ENCODE measurements at places on chromosomes 7 and 10.
A peak's percentile ranks its signal among the peaks of the same experiment; 100 is the strongest.

- peak; percentile 45 for DNase-seq
These were observed 21.6 kb downstream of the JCAD start for GRCh38 chr10:30037620-30038336.

- DNase-seq = no peak
These were observed 30.0 kb downstream of the DUSP5 start for GRCh38 chr10:110527731-110528171.

DNA sequence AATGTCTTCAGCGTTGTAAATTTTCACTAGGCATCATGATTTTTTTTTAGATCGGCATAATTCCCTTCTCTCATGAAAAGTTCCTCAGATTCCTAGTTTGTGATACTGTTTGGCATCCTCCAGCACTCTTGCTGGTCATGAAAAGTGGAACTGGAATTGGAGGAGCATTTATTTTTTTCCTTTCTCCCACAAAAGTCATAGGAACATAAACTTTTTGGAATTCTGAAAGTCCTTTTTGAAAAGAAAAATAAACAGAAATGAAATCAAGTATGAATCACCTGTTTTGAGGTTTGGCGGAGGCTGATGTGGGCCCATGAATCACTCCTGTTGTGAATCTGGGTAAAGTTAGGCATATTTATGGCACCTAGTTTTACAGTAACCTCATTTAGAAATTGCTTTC lies 17.7 kb downstream of the CACNB2 start:
- no peak for DNase-seq

- no peak for DNase-seq
These were observed 4.7 kb upstream of the SLIT1 start for GRCh38 chr10:97190450-97190849.

DNA sequence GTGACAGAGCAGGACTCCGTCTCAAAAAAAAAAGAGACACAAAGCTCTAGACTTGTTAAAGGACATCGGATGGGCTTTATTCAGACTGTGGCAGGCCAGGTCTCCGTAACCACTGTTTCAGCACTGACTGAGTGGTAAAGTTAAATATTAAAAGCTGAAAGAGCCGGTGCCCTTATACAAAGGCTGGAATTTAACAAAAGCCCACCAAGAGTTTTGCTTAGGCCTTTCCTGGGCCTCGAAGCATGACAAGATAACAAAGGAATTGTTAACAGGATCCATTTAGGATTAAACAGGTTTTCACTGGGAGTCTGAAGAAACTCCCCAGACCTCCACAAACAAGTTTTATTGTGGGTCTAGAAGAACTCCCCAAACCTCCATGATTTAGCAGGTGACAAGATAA lies 727.8 kb downstream of the TYW1 start:
- no peak for DNase-seq

- DNase-seq = no peak
These were observed 2.0 kb downstream of the ZSCAN25 start for GRCh38 chr7:99618726-99619125.

DNA sequence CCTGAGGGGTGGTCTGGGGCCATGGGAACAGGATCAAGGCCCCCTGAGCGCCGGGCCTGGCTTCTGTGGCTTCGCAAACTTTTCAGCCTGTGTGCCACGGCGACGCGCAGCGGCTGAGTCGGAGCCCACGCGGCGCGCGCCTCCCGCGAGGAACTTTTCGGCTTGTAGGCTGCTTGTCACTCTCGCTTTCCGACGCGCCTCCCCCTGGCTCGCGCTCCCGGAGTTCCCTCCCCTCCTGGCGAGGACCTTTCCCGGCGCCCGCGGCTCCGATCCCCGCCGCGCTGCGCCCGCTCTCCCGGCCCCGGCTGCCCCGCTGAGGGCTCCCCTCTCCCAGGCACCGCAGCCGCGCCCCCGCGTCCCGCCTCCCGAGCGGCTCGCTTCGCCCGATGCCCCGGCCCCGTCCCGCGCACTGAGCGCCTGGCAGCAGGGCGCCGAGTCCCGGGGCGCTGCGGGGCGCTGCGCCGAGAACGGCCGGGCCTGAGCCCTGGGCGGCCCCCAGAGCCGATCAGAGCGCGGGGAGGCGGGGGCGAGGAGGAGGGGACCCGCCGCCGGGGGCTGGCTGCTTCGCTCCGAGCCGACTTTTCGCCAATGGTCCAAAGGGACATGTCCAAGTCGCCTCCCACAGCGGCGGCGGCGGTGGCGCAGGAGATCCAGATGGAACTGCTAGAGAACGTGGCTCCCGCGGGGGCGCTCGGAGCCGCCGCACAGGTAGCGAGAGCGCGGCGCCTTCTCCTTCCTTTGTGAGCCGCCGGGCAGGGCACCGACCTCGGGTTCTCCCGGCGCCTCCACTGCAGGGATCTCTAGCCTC lies at the start of gene CACNB2:
TSS of gene CACNB2 (plus strand) at position 276 of the 808 bp plus-strand sequence.
- DNase-seq = no peak

DNA sequence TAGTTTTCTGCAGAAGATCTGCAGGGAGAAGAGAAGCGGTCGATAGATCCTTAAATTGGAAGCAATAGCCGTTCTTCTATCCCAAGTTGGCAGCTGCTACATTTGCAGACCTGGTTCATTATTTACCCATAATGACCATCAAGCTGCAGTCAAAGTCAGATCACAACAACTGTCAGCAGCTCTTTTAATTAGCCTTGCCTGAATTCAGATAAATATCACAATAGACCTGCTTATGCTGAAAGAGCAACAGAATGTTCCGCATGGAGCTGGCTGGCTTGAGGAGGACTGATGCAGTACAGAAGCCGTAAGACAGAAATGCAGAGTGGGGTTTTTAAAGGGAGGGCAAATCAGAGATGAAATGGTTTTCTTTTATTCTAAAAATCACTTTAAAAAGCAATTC lies 109.4 kb downstream of the HIBADH start:
- no peak for DNase-seq

- no peak for DNase-seq
These were observed 503.0 kb downstream of the CNTNAP2 start for GRCh38 chr7:146619641-146620040.

DNA sequence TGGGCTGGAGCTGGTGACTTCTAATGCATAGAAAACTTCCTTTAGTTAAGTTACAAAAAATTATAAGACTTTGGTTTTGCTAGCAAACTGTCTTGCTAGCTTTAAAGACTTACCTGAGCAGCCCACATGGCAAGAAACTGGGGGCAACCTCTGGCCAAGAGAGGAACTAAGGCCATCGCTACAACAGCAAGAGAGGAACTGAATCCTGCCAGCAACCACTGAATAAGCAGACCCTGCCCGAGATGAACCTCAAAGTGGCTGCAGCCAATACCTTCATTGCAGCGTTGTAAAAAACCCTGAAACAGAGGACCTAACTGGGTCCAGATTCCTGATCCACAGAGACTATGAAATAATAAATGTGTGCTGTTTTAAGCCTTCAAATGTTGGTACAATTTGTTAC lies 54.6 kb upstream of the STARD3NL start:
- DNase-seq = no peak

DNA sequence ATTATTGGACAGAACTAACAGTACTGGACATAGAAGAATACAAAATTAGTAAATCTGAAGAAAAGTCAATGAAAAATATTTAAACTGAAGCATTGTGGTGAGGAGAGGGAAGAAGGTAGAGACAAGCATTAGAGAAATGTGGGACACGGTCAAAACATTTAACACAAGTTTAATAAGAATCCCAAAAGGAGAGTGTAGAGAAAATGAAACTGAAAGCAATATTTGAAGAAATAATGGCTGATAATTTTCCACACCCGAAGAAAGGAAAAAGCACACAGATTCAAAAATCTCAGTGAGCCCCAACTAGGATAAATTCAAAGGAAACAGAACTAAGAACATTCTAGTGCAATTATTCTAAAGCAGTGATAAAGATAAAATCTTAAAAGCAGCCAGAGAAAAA lies 126.4 kb upstream of the LRRTM3 start:
- DNase-seq = no peak

GRCh38 chr7:20435305-20435704 lies 104.6 kb downstream of the ITGB8 start:
- no peak for DNase-seq

GRCh38 chr10:30870896-30871295 lies 160.8 kb downstream of the ZNF438 start:
- DNase-seq = no peak

DNA sequence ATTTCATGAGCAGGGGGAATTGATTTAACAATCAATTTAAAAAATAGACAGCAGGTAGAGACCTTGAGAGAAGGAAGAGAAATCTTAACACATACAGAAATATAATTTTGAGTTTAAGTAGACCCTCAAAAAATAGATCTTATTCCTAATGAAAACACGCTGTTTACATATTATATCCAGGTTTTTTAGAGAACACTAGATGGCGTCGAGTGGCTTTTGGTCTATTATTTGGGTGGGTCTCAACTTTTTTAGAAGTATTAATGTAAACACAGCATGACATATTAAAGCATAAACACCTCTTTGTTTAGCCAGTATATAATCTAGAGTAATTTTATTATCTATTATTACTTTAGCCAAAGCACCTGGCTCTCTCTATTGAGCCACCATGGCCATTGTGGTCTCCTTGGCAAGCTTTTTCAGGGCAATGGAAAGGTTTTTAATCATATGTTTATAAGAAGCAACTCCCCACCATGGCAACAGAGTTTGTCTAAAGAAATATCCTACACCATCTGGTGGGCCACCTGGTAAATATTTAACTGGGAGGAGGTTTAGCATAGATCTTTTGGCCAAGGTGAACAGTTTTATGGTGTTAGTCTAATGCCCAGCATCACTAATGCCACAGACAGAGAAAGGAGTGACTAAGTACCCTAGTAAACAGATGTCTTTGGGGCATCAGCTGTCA lies 59.7 kb upstream of the PRSS1 start:
- DNase-seq = no peak

- no peak for DNase-seq
These were observed 6.5 kb downstream of the FKBP14 start for GRCh38 chr7:30019960-30020359.

DNA sequence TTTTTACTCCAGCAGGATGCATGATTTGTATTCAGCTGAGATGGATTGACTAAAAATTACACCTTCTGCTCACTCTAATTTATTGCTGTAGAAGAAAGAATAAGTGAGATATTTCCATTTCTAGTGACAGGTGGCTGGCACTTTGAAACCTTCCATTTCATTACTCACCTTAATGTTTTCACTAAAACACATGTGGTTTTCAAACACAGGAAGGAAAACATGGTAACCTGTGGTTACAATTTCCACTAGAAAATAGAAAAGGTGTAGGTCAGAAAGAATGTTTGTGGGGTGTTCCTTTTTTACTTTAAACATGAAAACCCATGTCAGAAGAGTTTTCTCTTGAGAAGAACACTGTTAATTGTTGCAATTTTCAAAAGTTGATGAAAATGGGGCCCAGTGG lies 12.0 kb upstream of the PRKCQ start:
- DNase-seq = no peak

DNA sequence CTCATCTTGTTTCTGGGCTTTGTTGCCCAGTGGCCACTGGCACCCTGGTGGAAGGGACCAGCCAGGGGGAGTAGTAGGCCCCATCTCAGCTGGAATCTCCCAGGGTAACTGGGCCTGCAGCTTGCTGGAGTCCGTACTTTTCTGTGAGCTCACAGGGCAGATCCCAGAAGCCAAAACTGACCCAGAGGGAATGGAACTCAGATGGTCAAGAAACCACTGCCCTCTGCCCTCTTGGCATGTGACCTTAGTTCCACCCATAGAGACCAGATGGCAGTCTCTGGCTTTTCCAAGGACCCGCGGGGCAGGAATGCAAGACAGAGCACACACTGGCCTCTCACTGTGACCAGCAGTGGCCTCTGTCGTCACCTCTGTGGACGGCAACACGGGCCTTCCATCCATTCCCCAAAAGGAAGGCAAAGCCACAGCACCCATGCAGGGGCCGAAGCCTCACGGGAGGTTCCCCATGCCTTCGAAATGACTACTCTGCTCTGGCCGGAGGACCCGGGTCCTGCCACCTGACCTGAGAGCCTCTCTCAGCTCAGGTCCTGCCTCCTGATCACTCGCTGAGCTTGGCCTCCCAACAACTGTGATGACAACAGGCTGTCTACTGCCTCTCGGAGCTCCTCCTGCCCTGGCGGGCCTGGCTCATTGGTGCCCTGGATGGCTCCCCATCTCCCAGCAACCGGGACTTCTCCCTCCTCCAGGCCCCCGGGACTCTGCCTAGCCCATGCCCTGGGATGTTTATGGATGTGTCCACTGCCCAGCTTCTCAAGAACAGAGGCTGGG lies 29.9 kb downstream of the MYL10 start:
- DNase-seq = no peak

- no peak for DNase-seq
These were observed 102.6 kb upstream of the NANOS1 start for GRCh38 chr10:118926903-118927302.

- no peak for DNase-seq
These were observed 77.6 kb upstream of the LRRC4 start for GRCh38 chr7:128108641-128109423.

GRCh38 chr7:94922457-94922856 lies 15.1 kb downstream of the PPP1R9A start:
- no peak for DNase-seq

DNA sequence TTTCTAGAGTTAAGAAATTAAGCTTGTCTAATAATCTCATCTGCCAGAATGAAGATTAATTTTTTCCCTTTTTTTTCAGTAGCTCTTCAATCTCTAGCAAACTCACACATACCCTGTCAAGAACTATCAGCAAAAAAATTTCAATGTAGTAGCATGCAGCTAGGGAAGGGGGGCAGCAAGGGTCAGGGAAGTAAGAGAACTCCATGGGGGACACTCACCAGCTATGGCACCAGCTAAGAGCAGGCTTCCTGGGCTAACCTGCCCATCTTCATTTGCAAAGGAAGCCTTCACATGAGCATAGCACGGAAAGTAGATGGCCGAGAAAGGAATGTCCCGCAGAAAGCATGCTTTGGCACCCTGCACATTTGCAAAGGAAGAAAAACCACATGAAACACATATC lies 190.4 kb downstream of the SLC25A13 start:
- DNase-seq = no peak

DNA sequence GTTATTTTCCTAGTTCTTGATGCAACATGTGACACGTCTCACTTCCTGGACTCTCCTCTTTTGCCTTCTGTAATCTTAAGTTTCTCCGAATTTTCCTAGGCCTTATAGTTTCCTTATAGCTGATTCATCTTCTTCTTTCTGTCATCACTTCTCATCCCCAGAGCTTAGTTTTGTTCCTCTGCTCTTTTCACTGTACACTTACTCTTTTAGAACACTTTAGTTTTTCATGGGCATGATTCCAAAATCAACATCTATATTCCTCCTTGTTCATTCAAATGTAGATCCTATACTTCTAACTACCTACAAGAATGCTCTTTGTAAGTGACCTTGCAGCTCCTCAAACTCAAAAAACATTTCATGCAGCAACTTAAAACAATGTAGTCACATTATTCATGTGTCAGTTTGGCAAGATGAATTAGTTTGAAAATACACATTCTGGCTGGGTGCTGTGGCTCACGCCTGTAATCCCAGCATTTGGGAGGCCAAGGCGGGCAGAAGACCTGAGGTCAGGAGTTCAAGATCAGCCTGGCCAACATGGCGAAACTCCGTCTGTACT lies 13.1 kb upstream of the SLC26A3 start:
- no peak for DNase-seq
